ENCODE measurements at places on chromosomes 13 and 19.

- DNase-seq = no peak
Measured at GRCh38 chr13:40271271-40271885, 395.1 kb downstream of the FOXO1 start.

GRCh38 chr13:29254626-29255370 lies 340.7 kb downstream of the SLC7A1 start:
- no peak for DNase-seq

GRCh38 chr13:28052945-28053344 lies 47.4 kb downstream of the FLT3 start:
- no peak for DNase-seq

GRCh38 chr13:72534951-72535640 lies 192.3 kb downstream of the MZT1 start:
- no peak for DNase-seq

- DNase-seq = no peak
Measured at GRCh38 chr13:35874704-35875103, 256.5 kb downstream of the DCLK1 start.

DNA sequence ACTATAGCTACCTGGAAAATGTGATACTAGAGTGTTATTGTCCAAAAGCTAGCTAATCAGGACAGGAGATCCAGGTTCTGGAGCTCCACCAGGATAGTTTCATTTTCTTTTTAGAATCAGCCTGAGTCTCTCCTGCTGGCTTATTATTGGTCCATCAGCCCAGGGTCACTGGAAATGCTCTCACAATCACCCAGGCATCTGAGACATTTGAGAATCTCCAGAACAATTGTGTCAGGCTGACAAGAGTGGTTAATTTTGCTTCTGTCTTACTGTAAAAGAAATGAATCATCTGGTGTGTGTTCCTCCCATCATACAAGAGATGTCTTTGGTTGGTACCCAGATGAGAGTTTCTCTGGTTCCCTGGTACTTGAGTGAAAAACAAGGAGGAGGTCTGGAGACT lies 43.6 kb upstream of the ZNF681 start:
- DNase-seq = no peak

DNA sequence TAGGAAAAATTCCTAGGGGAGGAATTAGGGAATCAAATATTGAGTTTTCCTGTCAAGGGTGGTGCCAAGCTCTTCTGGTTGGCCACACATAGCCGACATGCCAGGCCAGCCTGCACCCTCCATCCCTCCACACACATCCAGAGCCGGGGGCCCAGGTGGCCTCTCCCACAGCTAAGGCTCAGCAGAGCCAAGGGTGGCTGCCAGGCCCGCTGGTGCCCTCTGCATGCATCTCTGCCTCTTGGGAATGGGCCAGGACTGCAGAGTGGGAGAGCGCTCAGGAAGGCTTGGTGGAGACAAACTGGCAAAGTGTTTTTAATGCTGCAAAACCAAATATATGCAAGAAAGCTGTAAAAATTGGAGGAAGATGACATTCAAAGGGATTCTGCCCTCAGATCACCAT lies 42.7 kb upstream of the GAS6 start:
- DNase-seq = peak; percentile 49

DNA sequence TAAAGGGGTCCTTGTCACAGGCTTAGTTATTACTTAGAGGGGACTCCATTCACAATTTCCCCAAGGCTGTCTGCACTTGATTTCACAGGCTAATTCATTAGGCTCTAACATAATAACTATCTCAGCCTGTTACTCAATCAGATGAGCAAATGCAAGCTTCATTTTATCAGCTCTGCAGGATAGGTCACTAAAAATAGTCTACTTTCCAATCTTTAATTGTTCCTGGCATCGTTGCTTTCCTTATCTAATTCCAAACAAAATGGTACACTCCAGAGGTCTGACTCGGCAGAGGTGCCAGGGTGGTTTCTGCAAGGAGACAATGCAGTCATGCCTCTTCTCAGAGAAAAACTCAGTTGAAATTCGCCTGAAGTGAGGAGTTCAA lies 69.7 kb upstream of the SLC15A1 start:
- DNase-seq = no peak

GRCh38 chr19:45645631-45646344 lies 6.6 kb upstream of the EML2 start:
- DNase-seq = peak; percentile 81

GRCh38 chr19:49113762-49114629 lies at the start of gene LIN7B:
Gene LIN7B, plus strand, starts transcription at chr19:49114370. Its CDS starts 35 bp downstream, at chr19:49114405.
- no peak for DNase-seq

GRCh38 chr19:45344621-45345505 lies 4.3 kb downstream of the KLC3 start:
- DNase-seq = no peak

GRCh38 chr13:45897562-45897961 lies 46.0 kb upstream of the SIAH3 start:
- DNase-seq = no peak

DNA sequence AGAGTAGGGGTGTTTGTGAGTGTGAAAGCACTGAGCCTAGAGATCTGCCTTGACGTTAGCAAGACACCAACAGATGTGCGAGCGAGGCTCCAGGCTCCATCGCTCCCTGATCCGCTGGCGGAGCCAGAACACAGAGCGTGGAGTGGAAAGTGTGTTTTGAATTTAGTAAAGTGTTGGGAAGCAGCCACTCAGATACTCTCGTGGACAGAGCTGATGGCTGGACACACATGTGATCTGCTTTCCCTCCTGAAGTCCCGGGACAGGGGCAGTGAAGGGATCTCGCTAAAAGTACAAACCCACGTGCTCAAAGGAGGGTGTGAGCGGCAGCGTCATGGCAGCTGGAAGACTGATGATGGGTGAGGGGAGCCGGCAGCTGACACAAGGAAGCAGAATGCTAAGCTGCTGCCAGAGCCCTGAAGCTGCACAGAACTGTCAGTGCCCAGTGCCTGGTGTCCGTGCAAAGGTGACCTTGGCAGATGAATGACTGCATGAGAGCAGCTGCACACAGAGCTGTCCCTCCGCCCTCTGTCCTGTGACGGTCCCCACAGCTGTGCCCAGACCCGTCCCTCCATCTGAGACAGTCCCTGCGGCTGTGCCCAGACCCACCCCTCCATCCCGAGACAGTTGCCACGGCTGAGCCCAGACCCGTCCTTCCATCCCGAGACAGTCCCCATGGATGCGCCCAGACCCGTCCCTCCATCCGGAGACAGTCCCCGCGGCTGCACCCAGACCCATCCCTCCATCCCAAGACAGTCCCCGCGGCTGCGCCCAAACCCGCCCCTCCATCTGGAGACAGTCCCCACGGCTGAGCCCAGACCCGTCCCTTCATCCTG lies 29.6 kb upstream of the TMEM255B start:
- DNase-seq = no peak

DNA sequence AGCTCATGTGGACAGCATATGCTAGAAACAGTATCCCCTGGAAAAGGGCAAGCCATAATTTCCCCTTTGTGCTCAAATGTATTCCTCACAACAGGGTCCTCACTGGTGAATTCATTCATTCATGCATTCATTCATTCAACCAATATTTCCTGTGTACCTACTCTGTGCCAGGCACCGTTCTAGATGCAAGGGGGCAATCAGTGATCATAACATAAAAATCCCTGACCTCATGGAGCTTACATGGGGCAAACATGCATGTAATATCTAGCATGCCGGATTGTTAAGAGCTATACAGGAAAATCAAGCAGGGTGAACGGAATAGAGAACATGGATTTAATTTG lies 2.6 kb downstream of the RANBP3 start:
- no peak for DNase-seq

DNA sequence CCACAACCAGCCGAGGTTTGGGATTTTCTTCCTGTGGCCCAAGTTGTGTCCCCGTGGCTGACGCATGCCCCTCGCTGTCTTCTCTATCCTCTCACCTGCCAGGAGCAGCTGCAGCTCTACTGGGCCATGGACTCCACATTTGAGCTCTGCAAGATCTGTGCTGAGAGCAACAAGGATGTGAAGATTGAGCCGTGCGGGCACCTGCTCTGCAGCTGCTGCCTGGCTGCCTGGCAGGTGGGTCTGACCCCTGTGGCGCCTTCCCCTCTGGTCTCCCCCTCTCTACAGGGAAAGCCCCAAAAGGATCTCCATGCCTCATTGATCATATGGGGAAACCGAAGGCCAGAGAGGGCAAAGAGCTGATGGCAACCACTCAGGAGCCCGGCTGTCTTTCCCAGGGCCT lies 14.6 kb downstream of the CBLC start:
- no peak for DNase-seq

- no peak for DNase-seq
Measured at GRCh38 chr13:31166591-31166990, 4.9 kb upstream of the HSPH1 start.

- no peak for DNase-seq
Measured at GRCh38 chr13:95176611-95177259, 124.5 kb downstream of the ABCC4 start.

- no peak for DNase-seq
Measured at GRCh38 chr19:33300894-33301143, 1.5 kb downstream of the CEBPA start.

- no peak for DNase-seq
Measured at GRCh38 chr13:33213797-33214196, 71.8 kb downstream of the STARD13 start.

DNA sequence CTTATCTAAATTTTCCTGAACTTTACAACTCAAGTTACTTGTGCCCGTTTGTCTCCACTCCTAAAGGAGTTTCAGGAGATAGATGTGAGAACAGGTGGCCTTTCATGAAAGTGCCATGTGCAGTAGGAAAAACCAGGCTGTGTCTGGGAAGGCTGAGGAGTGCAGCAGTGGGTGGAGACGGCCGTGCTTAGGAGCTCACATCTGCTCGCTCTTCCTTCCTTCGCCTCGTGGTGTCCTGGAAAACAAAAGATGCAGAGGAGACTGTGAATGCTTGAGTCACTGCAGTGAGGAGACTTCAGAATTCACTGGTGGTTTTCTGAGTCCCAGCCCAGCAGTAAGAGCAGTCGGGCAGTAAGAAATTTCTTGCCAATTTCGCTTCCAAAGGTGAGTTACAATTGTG lies 138.4 kb upstream of the RNF113B start:
- no peak for DNase-seq

DNA sequence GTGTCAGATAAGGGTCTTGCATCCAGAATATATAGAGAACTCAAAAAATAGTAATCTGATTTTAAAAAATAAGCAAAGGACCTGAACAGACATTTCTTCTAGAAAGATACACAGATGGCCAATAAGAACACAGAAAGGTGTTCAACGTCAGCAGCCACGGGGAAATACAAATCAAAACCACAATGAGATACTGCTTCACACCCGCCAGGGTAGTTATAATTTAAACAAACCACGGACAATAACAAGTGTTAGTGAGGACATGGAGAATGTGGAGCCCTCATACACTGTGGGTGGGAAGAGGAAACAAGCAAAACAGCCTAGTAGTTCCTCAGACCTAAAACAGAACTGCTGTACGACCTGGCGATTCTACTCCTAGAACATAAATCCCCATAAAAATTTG lies 26.7 kb upstream of the NAPA start:
- no peak for DNase-seq

- no peak for DNase-seq
Measured at GRCh38 chr13:110555601-110556223, 5.8 kb downstream of the RAB20 start.

GRCh38 chr19:42076380-42076944 lies 496 bp downstream of the ZNF574 start:
- DNase-seq = no peak

DNA sequence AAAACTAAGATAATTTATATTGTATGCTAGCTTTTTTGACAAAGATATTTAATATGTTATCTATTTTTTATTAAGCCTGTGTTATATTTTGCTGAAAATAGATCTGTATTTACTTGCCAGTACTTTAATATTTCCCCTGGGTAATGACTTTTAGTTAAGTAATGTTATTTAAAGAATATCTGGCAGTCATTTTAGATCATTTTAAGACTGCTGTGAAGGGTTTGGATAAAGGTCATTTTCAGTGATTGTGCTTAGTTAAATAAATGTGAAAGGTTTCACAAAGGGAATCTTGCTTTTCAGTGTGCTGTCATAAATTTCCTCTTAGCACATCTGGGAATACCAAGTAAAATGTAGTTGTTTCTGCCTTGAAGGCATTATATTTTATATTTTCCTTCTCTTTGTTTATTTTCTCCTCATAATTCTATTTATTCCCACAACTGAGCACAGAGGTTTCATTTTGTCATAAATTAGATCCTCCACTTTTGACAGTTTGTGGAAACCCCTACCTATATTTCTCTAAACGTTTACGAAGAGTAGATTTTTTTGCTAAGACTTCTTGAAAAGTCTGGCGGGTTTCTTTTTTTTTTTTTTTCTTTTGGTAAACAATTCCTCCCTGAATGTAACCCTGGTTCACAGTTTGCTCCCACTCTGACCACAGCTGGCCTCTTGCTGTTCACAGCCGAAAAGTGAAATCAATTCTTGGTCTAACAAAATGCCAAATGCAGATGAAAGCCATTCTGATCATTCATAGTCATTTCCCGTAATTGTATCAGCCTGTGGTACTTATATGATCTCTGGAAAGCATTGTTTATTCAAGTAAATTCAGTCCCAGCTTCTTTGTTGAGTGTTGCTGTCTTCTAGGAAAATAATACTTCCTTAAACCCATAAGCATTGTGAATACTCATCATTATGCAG lies 87.8 kb downstream of the MAB21L1 start:
- no peak for DNase-seq

GRCh38 chr13:97205982-97206381 lies 16.2 kb upstream of the MBNL2 start:
- DNase-seq = no peak

DNA sequence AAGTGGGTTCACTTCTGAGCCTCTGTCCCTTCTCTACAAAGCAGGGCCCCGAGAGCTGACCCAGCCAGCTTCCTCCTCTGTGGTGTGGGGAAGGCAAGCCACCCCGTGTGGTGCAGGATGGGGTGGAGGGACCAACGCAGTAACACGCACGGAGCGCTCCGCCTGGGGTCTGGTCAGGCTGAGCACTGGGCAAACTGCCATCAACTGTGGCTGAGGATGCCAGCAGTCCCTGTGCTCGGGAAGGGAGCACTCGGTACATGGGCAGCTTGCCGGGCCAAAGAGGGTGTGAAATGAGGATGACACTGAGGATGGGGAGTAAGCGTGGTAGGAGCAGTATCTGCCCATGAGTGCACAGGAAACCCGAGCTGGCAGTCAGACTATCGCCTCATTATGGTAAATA lies 7.6 kb upstream of the GMIP start:
- no peak for DNase-seq

GRCh38 chr13:39016787-39017186 lies 21.1 kb downstream of the PROSER1 start:
- DNase-seq = no peak

GRCh38 chr13:113823771-113824170 lies 40.1 kb downstream of the GAS6 start:
- DNase-seq = no peak

Data from type B pancreatic cell (in vitro differentiated cells).